Gastroesophageal sphincter (tissue), 4 donors: ENCODE measurements at places on chromosomes 2 and 18.

DNA sequence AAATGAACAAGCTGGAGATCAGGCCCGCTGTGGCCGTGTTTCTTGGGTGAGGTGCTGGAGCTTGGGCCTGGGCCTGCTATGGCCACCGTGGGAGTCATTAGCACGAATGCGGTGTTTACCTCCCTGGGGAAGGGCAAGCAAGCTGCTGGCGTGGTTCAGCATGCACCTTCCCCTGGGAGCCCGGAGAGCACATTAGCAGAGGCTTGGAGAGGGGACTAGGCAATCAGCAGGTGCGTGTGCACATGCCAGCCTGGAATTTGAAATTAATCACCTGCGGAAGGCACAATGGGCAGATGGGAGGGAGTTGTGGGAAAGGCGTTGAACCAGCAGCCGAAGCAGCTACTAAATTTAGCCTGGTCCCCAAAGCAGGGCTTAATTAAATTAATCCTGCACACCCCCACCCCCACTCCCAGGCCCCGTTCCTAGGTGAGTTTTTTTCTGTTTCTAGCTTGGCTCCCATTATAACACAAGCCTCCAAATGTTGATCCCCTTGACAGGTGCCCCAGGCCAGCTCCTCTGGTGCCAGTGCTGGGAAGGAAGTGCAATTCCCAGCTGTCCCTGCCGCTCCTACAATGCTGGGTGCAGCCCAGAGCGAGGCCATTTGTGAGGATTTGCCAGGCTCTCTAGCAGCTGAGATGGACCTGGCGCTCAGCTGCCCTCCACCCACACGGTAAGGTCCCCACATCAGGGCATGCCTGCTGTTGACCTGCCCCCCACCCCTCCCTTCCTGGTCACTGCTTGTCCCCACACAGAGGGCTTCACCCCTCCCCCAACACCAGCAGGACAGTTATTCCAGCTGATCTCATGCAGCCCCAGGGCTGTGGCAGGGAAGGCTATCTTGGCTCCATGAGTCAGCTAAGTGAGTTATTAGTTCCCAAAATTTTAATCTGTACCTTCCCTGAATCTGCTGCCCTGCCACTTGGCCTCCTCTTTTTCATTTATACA is 115.0 kb downstream of the ZBTB7C start:
- peak; percentile 16 for ATAC-seq

- no peak for ATAC-seq
Observed at GRCh38 chr2:130135692-130136541, 6.9 kb upstream of the POTEF start.

- ATAC-seq = no peak
Observed at GRCh38 chr18:61132031-61132430, 201.2 kb upstream of the CDH20 start.

DNA sequence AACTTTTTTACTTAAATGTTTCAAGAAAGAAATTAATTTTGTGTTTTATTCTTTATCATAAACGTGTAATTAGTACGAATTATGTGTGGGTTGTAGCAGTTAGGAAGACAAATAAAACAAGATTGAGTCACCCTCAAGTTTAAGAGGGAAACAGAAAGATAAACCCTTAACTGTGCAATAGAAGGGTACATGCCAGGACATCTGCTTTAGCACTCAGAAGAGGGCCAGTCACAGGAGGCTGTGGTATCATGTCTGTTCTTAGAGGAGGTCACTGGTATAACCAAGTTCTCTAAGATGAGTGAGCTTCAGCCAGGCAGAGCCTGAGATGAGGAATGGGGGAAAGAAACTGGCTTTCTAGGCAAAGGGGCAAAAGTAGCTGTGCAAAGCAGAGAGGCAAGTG is 42.4 kb upstream of the GRHL1 start:
- no peak for ATAC-seq

- no peak for ATAC-seq
Observed at GRCh38 chr18:67154979-67155378, 361.5 kb downstream of the DSEL start.
